ENCODE measurements at places on chromosomes 6 and 20.
A peak's percentile ranks its signal among the peaks of the same experiment; 100 is the strongest.

DNA sequence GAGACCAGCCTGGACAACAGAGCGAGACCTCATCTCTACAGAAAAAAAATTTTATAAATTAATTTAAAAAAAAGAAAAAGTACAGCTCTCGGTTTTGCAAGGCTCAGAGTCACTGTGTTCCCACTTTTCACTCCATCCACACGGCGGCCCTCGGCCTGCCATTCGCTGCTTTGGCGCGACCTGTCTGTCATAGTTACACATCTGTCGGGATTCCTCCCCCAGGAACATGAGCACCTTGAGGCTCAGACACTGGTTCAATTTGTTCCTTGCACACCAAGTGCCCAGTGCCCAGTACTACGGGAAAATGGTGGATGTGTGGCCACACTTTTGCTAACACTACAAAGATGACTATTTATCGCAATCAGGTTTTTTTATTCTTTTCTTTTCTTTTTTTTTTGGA, 8.4 kb downstream of the CTSZ start:
- no peak for DNase-seq

GRCh38 chr6:14606353-14606752, 488.8 kb downstream of the CD83 start:
- no peak for DNase-seq

DNA sequence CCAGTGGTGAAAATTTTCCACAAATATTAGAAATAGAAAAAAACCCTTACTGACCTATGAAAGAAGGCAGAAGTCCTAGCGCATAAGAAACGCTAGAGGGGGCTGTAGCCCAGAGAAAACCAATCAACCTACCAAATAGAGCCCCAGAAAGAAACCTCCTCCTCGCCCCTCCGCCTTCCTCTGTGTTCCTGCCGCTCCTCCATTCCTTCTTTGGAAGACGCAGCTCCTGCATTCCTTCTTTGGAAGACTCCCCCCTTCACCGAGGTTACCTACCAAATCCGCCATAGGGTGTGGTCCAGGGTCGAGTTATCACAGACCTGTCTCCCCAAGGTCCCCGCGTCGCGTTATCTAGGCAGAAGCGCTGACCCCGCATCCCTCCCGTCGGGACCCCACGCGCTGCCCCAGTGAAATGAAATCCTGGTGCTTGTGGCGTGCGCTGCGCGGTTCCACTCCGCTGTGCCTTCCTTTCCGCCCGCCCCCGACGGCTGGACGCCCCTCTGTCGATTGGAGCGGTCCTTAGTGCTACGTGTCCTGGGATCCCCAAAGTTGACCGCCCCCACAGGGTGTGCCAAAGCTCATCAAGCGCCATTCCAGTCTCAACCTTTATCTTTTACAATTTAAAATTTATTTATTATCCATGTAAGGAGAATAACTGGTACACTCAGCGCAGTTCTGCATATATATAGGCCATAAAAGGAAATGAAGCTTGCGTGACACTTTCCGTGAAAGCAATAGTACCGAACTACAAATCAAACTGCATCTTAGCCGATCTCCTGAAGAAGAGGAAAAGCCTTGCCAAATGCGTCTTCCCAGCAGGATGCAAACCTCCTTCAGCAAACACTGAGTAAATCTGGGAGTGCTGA, 13.0 kb downstream of the RPP21 start:
- DNase-seq = peak; percentile 13

DNA sequence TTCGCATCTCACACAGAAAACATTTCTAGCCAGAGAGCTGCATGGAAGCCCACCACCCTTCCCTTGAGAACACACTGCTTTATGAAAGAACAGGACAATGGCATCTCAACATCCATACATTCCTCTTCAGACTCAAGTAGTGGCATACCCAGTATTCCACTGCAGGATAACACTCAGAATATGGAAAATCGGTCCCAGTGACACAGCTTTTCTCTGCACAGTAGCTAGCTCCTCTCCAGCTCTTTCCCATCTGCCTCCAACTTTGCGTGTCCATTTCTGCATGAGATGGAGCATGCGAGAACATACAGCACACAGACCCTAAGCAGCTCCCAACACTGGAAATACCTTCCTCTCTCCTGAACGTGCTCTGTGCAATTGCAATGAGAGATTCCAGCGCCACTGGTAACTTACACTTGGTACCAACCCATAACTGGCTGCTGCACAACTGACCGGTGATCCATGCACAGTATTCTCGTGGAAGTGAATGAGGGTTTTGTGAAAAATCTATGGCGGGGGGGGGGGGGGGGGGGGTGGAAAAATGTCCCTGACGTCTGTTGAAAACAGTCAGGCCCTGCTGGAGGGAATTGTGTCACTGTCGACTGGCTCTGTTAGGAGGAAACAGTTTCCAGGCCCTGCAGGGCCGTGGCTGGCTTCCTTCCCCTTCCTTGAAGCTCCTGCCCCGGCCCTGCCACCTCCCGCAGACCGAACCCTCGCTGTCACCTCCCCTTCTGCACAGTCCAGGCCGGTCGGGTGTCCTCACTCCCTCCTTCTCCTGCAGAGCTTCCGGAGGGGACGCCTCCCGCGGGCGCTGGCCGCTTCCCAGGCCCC, 265.9 kb upstream of the QKI start:
- DNase-seq = no peak

GRCh38 chr6:42627044-42627443, 63.2 kb downstream of the UBR2 start:
- no peak for DNase-seq

- DNase-seq = no peak
These were observed 13.9 kb downstream of the ZNF831 start for GRCh38 chr20:59177266-59178250.

- DNase-seq = peak; percentile 59
These were observed 2.0 kb downstream of the MYB start for GRCh38 chr6:135183002-135183531.

GRCh38 chr20:20568604-20569205, 143.7 kb downstream of the RALGAPA2 start:
- DNase-seq = no peak

- DNase-seq = no peak
These were observed 20.5 kb upstream of the PYGB start for GRCh38 chr20:25227317-25227831.

GRCh38 chr20:2451422-2451821, 19.2 kb downstream of the SNRPB start:
- DNase-seq = no peak

DNA sequence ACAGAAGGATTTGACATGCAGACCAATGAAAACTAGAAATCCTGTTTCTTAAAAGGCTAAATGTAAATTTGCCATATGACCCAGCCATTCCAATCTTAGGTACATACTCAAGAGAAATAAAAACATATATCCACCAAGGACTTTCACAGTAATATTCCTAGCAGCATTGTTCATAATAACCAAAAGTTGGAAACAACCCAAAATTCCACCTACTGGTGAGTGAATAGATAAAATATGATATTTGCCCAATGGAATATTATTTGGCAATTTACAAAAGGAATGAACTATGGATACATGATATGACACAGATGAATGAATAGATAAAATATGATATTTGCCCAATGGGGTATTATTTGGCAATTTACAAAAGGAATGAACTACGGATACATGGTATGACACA, 22.7 kb downstream of the MTCL3 start:
- no peak for DNase-seq

- no peak for DNase-seq
These were observed 17.0 kb downstream of the PHF20 start for GRCh38 chr20:35788796-35789195.

DNA sequence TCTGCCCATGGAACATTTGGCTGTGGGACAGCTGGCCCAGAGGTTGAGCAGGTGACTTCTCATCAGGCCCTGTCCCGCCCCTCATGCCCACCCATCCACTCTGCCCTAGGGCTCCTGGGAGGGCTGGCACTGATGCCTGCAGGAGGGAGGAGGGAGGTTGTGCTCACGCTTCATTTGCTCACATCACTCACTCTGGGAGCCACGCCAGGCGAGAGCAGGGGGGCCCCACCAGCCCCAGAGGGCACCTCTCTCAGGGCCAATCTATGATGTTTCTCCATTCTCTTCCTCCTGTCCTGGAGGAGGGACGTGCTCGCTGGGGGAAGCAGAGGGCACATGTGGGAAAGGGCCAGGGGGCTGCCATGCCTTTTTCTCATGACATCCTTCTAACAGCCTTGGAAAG, 10.9 kb upstream of the GLP1R start:
- no peak for DNase-seq

DNA sequence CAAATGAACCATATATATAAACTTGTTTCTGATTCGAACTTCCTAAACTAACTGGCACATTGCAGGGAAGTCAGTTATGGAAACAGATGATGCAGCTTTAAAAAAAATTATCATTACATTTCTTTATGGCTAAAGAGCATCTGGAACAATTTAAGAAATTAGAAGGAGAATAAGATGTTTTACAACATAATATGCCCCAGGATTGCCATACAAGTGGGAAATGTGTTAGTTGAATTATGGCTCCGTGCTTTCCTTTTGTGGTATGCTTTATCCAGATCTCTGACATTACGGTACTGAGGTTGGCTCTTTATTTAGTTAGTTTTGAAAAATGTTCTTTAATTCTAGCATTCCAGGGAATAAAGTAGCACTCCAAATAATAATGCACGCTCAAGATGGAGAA, 343.0 kb upstream of the ZFP64 start:
- no peak for DNase-seq

DNA sequence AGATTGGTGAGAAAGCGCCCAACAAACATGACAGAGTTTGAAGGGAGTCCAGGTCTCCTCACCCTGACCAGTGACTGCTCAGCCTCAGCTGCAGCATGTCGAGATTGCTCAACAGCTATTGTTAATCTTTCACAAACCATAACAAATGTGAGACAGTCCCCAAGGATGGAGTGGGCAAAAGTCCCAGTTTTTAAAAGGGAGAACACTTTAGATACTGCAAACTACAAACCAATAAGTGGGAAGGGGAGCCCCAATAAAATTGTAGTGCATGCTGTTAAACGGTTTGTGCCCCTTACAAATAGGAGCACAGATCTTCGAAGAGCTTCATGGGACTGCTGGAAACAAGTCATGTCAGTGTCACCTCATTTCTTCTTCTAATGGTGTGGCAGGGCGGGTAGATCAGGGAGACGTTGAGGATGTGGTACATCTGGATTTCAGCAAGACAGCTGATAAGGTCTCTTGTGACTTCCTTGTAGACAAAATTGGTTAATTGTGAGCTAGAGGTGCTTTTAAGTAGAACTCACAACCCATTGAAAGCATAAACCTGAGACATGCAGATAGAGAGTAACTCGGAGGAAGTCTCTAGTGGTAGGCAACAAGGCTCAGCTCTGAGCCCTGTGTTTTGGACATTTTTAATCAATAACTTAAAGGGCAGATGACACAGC, 134.0 kb upstream of the ARMC2 start:
- no peak for DNase-seq

- DNase-seq = no peak
These were observed 77.2 kb downstream of the MDGA1 start for GRCh38 chr6:37620519-37620918.

DNA sequence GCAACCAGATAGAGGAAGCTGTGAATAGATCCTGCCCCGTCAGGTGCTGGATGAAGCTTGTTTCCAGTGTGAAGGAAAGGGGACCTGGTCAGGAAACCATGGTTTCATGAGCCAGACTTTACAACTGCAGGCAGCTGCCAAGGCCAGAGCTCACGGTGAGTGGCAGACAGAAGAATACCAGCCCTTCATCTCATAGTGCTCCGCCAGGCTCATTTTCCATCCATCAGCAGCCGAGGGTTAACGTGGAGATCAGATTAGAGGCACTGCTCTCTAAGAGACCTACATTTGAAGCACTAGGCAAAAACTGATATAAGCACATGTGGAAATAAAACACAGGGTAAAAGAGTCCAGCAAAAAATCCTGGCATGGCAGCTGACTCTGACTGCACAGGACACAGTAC, 172.4 kb downstream of the CD24 start:
- no peak for DNase-seq

GRCh38 chr6:34468378-34468892, 2.6 kb downstream of the PACSIN1 start:
- no peak for DNase-seq

DNA sequence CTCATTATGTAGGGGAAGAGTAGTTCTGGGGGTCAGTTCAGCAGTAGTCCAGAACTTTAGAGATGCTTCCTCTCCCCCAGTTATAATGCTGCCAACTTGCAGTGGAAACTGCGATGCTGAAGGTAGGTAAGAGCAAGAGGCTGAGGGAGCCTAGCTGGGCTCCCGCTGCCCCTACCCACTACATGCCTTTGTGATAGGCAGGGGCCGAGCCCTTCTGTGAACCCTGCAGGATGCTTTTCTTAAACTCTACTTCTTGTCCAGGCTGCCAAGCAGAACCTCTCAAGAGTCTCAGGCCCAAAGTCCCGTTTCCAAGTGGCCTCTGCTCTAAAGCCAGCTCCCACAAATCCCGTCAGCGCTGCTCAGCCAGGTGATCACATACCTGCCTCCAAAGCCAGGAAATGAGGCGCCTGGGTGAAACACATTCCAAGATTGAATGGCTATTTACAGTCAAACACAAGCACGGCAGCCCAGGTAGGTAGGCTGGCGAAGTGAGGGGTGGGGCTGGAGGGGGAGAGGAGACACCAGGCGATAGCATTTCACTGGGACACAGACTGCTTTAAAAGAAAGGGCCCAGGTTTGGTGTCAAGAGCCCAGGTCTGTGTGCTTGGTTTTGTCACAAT, 150.7 kb downstream of the CD24 start:
- DNase-seq = no peak

DNA sequence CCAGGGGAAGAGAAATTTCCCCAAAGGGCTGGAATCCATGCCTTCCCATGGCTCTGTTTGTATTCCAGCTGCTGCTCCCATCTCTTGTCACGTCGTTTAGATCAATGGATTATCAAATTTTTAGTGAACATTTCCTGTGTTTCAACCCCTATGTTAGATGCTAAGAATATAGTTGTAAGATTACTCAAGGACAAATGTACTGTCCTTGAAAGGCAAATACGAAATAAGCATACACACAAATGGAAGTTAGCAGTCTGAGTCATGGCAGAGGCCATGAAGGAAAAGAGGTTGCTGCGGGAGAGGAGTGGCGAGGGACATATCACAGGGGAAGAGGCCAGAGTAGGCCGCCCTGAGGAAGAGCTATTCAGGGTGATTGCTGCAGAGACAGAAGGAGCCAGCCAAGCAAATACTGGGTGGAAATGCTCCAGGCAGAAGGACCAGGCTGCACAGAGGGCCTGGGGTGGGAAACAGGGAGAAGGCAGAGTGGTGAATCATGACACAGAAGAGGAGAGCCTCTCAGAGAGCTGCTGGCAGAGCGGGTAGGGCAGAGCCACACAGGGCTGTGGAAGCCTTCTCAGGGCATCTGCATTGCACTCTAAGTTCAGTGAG, 219.2 kb upstream of the LRFN2 start:
- DNase-seq = no peak

GRCh38 chr20:11626551-11626950, 291.1 kb upstream of the BTBD3 start:
- no peak for DNase-seq

DNA sequence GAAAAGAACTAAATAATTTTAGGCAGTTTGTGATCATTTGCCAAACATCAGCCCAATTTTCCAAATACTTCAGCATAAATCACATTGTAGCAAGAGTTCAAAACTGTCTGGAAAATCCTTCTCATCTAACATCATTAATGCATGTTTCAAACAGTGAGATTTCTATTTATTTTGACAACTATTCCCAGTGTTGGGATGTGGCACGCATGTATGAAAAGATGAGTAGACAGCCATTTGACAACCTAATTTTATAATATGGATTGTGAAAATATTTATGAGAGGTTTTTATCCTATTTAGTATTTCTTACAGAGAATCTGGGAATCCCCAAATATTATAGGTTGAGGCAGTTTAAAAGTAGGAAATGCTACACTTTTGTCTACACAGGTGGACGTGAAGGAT, 357.6 kb upstream of the ARID1B start:
- DNase-seq = no peak

GRCh38 chr6:98529364-98529763, 305.0 kb upstream of the POU3F2 start:
- no peak for DNase-seq

Measured in stimulated activated CD8-positive, alpha-beta memory T cell treated with anti-CD3 and anti-CD28 coated beads, Interleukin-4, amount 100 ng/mL, for 4 hours (primary cell).